ENCODE measurements at places on chromosomes 5 and 9. TPM values are rescaled to one million over a fixed set of nuclear protein-coding genes. Genes with fewer than 3 reads are reported as not detected.

PCDHA11 gene
- polyA plus RNA-seq, result 0.53 TPM

- DNase-seq, result no peak
These were observed 76.7 kb upstream of the CHD1 start for GRCh38 chr5:99005506-99005905.

- no peak for DNase-seq
These were observed 626.9 kb upstream of the PTGER4 start for GRCh38 chr5:40052808-40053207.

PCDHB16 gene
- 6.8 TPM for polyA plus RNA-seq

- no peak for DNase-seq
These were observed 39.4 kb downstream of the UBE2QL1 start for GRCh38 chr5:6488021-6488420.

ITGA2 gene
- polyA plus RNA-seq, result 55.5 TPM

DNA sequence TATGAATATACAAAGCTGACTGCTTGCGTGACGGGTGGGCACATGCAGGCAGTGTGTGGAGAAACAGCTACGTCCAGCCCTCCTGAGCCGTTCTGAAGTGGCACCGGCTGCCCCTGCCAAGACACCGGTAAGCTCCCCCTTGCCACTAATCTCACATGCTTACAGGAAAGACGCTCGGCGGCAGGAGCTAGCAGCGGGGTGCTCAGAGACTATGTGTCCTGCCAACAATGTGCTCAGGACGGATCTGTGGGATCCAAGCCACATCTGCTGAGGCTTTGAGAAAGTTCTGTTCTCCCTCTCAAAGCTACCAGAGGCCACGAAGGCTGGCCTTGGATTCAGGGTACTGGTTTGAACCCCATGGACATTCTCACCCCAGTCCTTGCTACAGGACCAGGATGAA is 157.2 kb upstream of the PHYKPL start:
- DNase-seq, result peak; percentile 31

PLEKHG4B gene
- polyA plus RNA-seq, result 18.1 TPM

DNA sequence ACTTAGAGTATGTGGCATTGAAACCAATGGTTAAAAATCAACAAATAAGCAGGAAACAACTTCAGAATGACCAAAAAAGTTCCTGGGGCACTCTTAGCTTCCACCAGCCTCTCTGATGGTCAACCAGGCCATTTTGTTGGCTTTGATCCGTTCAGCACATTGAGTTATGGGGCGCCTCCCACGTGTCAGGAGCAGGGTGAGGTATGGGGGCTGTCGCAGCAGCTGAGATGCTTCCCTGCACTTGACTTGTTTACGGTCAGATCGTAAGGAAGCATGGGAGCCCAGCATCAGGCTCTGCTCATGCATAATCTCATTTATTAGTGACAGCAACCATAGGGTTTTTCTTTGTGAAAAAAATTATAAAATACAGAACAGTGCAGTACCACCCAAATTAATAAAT is 16.7 kb downstream of the SYK start:
- DNase-seq, result no peak

GRCh38 chr5:915946-916345 is 23.3 kb downstream of the TRIP13 start:
- no peak for DNase-seq

DNA sequence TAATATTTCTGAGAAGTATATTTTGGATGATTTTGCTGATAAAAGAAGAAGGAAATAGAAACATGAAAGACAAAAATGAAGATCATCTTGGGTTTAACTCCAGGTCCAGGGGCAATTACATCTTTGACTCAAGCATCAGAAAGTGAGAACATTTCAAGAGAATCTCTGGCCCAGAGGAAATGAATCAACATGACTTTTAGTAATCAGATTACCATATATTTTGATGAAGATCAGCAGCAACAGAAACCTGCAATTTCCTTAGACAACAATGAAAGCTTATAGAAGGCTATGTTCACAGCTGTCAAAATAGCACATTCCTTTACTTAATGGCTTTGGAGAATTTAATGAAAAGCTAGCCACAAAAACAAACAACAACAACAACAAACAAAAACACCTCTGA is 638.1 kb downstream of the EFNA5 start:
- DNase-seq, result no peak

GRCh38 chr9:83327750-83328622 is 210.2 kb downstream of the FRMD3 start:
- DNase-seq, result no peak

APBA1 gene
- 10.7 TPM for polyA plus RNA-seq

DNA sequence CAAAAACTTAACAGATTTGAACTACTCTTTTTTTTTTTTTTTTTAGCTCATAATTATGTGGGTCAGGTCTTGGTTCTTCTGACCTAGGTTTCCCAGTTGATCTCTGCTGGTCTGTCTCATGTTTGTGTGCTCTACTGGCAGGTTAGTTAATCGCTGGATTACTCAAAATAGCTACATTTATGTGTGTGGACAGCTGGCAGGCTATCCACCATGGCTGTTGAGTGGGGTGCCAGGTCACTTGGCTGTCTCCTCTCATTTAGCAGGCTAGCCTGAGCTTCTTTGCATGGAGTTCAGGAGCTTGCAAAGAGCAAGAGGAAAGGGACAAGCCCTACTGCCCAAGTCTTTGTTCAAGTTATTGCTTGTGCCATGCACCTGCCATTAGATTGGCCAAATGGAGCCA is 9.3 kb downstream of the ADCY2 start:
- DNase-seq, result no peak

BAAT gene
- 0.64 TPM for polyA plus RNA-seq

DNA sequence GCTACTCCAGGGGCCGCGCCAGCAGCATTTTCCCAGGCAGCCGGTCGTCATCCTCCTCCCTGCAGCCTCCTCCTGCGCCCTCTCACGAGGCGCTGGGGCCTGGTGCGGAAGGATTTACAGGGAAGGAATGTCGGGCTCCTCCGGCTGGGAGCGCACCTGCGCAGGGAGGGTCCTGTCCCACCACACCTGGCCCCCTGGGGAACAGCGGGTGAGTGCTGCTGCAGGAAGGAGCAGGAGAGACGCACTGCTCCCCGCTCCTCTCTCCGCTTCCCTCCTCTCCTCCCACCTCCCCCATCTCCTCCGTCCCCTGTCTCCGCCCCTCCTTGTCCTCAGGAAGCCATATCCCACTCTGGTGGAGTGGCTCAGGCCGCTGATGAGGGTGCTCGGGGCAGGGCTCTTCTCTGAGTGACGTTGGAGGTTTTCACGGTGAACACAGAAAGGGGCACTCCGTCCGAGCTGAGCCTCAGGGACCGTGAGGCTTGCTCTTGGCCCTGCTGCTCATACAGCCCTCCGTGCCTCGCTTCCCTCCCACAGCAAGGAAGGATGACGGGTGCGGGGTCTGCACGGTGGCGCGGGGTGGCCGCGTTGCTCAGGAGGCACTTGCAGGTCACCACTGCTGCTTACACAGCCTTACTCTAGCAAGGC is 31.3 kb downstream of the IRX4 start:
- no peak for DNase-seq

DNA sequence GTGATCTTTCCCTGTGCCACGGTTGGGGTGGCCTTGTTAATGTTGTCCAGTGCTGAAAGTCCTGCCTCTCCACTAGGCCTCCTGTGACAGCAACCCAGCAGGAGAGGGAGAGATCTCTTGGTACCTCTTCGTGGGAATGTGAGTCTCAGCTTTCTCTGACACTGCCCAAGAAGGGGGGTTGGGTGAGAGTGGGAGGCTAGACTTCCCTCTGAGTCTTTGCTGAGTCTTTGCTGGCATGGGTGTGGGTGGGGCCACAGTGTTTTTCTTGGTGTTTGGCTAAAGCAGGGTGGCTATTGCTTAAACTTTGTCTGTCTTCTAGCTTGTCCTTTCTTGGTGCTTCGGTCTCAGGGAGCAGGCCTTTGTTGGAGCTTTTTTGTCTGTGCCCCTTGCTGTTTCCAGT is 145.6 kb downstream of the GNA14 start:
- DNase-seq, result no peak

Measured in left lung (tissue), 14 donors.